ENCODE measurements at places on chromosomes 6 and 20.

- DNase-seq, result no peak
Observed at GRCh38 chr20:35942243-35942642, 12.1 kb downstream of the SCAND1 start.

DNA sequence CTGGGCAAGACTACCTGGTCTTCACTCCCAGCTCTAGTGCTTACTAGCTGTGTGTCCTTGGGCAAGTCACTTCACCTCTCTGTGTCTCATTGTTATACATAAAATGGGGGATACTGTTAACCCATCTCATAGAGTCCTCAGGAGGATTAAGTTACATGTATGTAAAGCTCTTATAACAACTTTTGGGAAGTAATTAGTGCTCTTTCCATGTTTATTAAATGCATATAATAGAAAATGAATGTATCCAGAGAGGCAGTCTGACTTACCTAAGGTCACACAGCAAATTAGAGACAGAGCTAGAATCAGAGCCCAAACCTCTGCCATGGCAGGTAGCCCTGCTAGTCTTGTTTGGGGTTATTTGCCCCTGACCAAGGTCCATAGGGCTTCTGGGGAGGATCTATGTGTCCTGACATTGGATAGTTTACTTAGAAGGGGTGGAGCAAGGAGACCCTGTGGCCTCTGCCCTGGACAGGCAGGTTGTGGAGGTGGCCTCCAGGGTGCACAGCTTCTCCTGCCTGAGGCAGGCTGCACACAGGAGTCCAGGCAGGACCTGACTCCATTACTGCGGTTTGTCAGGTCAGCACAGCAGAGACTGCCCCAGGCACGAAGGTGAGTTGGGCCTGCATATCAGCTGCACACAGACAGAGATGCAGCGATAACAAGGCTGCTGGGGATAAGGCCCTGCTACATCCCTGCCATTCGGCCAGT, 8.4 kb upstream of the MAPK13 start:
- DNase-seq, result no peak

DNA sequence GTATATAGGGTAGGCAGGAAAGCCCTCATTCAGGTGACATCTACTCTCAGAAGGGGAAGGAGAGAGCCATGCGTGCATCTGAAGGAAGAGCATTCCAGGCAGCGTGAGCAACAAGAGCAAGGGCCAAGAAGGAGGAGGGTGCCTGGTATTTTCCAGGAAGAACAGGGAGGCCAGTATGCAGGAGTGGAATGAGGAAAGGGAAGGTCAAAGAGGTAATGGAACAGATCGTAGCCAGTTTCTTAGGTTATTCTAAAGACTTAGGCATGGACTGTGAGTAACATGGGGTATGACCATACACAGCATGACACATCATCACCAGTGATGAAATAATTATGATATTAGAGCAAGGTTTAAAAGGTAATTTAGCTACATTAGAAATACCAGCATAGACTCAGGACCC, 24.1 kb downstream of the ALDH8A1 start:
- no peak for DNase-seq

DNA sequence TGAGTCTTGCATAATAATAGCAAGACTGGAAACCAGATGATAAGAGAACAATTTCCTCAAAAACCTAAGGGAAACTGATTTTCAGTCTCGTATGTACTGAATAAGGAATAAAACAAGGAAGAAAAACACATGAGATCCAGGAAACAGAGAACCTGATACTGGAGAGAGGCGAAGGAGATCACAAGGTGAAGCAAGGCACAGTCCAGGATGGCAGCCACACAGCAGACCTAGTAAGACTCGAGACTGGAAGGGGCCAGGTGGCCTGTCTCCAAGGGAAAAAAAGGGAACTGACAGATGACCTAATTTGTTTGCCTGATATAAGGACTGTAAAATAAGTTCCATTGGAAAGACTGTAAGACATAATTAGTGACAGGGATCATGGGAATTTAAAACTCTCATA, 71.1 kb downstream of the TASP1 start:
- no peak for DNase-seq

GRCh38 chr20:2756056-2756611, 44.3 kb downstream of the CPXM1 start:
- DNase-seq, result no peak

DNA sequence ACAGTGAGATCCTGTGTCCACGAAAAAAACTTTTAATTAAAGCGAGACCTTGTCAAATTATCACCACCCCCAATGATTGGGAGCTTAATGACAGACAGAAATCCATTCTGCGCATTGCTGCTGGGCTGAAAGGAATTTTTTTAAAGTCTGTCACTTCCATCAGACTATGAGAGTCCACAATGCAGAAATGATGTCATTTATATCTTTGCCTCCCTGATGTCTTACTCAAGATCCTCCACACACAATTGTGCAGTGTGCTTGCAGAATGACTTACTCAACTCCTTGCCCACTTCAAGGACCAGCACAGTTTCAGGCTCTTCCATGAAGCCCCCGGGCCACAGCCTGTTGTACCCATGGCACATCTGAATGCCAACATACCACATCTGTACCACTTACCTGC, 41.0 kb downstream of the GPLD1 start:
- no peak for DNase-seq

DNA sequence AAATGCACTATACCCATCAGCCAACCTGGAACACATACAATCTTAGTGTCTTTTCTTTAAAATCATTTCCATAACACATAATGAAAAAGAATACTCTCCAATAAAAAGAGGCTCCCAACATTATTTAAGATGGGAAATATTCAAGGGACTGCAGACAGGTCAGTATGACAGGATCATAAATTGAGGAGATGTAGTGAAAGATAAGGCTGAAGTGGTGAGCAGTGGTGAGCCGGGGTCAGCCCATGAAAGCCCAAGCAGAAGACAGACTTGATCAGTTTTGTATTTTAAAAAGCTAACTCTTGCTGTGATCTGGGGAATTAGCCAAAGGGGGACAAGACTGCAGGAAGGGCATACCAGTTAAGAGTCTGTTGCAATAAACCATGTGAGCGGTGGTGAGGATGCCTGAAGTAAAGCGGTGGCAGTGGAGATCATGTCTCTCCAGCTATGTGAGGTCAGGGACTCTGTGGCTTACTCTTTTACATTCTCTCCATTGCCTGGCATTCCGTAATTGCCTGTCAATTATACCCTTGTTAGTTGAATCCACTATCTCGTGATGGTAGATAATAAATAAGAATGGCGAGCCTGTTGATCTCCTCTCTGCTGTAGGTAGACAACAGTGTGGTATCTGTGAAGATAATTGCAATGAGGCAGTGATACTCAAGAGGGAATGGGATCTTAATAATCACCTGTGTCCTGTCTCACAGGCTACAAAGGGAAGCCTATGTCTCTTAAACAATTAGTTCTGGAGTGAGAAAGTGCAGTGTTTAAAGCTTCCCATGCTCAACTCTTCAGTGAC, 97.4 kb downstream of the FILIP1 start:
- DNase-seq, result no peak

DNA sequence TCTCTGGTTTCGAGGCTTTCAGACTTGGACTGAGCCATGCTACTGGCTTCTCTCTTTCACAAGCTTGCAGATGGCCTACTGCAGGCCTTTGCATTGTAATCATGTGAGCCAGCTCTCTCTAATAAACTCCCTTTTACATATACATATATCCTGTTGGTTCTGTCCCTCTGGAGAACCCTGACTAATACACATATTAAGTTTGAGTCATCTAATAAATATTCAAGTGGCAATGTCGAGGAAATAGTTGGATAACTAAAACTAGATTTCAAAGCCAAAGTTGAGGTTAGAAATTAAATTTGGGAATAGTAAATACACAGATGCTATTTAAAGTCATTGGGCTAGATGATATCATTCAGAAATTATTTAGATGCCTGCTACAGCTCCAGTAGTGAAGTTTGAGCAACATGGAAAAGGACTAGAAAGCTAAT, 1343.4 kb downstream of the GRIK2 start:
- no peak for DNase-seq

DNA sequence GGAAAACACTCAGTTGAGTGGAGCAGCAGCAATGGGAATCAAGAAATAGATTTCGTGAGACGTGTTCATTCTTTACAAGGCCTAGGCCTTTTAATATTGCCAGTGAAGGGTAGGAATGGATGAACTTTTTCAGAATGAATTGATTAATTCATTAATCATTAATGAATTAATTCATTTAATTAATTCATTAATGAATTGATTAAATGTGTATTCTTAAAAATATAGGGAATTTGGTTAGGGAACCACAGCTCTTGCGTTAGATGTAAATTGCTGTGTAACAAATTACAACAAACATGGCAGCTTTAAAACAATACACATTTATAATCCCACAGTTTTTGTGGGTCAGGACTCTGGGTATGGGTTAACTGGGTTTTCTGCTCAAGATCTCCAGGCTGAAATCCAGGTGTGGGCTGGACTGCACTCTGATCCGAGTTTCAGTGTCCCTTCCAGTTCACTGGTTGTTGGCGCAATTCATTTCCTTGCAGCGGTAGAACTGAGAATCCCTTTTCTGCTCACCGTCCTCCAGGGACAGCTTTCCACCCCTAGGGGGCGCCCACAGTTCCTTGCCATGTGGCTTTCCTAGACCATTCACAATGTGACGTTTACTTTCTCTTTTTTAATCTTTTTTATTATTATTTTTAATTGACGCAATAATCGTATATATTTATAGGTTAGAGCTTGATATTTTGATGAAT, 32.8 kb upstream of the BCAS1 start:
- peak; percentile 84 for DNase-seq

- peak; percentile 8 for DNase-seq
Observed at GRCh38 chr6:1435806-1436205, 46.4 kb downstream of the FOXF2 start.

- no peak for DNase-seq
Observed at GRCh38 chr6:155493026-155493693, 37.5 kb upstream of the NOX3 start.

DNA sequence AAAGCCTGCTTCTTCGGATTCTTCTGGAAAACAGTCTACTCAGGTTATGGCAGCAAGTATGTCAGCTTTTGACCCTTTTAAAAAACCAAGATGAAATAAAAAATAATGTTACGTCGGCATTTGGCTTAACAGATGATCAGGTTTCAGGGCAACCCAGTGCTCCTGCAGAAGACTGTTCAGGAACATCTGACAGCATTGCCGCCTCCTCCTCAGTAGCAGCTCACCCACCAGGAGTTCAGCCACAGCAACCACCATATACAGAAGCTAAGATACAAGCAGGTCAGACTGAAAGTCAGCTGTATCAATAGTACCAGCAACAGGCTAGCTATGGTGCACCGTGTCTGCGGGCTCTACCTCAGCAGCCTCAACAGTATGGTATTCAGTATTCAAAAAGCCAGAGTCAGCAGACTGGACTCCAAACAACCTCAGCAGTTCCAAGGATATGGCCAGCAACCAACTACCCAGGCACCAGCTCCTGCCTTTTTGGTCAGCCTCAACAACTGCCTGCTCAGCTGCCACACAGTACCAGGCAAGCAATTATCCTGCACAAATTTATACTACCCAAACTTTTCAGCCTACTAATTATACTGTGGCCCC, 51.9 kb downstream of the BTBD9 start:
- DNase-seq, result no peak

DNA sequence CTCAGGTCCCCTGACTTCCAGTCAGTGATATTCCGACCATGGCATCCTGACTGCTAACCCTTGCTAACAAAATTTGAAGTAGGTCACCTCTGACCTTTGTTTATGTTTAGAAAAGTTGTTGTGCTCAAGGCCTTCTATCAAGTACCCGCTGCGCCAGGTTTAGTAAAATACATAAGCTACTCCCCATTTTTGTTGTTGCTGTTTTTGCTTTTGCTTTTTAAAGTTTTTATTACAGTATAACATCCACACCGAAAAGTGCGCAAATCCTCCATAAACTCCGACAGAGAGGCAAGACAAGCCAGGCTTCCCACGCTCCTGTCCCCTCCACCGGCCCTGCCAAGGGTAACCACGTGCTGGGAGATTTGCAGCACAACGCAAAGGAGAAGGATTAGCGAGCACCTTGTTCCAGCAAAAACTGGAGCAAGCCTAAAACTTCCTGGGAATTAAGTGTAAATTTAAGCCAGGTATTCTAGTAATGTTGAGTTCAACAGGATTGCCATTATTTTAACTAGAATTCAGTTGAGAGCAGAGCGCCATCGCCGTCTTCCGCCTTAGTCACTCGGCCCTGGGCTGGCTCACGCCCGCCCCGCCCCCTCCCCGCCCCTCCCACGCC, 17.8 kb upstream of the HMGN4 start:
- no peak for DNase-seq

DNA sequence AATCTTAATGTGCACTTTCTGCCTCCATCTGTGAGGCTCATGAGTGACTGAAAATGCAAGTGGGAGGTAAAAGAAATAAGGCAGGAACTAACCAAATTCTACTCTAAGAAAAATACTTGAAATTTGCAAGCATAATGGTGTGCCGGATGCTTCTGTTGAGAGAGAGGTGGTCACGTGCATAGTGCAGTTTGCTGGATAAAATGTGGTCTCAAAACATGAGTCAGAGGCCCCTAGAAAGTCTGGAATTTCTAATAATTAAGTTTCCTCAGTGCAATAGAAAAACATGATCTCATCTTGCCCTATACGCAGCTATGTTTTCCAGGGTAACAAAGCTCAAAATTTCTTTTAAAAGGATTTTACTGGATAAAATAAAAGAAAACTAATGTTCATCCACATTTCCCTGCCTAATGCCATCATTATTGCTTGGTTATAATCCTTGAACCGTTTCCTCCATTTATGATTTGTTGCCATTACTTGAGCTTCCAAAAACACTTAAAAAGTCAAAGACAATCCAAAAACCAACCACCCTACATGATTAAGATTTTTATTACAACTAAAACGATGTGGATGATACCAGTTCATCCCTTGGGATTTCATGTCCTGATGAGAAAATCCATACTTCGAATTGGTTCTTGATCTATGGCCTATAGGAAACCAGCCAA, 351.7 kb upstream of the ARID1B start:
- DNase-seq, result no peak

DNA sequence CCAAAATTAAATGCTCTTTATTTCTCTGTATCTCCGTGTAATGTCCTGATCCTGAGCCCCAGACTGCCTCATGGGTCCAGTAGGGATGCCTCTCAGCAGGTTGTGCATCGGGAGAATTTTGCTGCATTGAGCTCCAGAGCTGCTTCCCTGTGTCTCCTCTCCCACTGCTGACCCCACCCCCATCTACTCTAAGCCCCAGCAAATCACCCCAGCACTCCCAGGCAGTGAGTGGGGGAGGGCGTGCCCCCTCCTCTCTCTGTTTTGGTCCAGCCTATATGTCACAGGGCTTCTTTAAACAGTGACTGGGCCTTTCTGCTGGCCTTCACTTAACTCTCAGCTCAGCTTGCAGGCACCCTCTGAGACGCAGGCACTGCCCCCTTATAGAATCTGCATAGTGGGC, 228.8 kb upstream of the QKI start:
- DNase-seq, result no peak

- no peak for DNase-seq
Observed at GRCh38 chr20:10658051-10658823, 15.6 kb downstream of the JAG1 start.

- peak; percentile 84 for DNase-seq
Observed at GRCh38 chr6:148203970-148204369, 138.7 kb upstream of the SASH1 start.

- DNase-seq, result no peak
Observed at GRCh38 chr20:62428002-62428372, 648 bp upstream of the RBBP8NL start.
